D341Med (cell line): ENCODE measurements at places on chromosomes 4 and X.

- DNase-seq: no peak
Observed at GRCh38 chrX:24228596-24228995, 79.1 kb downstream of the ZFX start.

DNA sequence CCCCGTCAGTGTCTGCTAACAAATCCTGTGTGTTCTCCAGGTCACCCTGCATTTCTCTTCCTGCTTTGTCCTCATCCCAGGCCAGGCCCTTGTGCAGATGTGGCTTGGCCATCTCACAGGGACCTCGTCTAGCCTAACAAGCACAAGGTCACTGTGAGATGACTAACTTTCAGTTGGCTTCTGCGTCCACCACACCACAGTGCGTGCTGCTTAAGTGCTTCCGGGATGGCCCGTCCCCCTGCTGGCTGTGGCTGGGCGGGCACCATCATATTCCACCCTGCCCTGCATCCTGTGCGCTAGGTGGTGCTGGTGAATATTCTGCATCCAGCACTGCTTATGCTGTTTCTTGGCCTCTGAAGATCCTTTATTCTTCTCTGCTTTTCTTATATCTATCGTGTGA is 33.8 kb downstream of the RBBP7 start:
- peak; percentile 58 for DNase-seq

DNA sequence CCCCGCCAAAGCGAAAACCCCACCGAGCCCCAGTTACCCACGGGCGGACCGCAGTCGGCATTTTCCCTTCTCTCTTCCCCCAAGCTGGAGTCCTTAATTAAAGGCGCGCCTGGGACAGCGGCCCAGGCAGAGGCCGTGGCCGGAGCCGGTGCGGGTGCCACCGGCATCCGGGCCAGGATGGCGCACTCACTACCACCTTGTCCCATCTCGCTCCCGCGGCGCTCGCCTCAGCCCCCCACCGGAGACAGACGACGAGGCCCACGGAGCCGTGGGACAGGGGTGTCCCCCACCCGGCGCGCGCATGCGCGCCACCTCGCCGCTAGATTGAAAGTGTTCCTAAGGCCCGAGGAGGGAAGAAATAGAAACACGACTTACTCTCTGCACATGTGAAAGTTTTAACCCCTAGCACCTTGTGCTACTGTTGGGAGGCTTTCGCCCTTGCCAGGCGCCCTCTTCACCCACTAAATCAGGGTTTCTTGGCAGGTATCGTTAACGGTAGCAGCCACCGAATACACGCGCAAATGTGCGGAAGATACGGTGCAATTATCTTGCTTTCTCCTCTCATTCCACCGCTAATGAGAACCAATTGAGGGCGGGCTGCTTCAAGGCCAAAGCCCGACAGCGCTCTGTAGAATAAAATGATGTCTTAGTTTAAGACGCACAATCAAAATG is 64.3 kb upstream of the CCDC160 start:
- peak; percentile 58 for DNase-seq

GRCh38 chr4:165927366-165927765 is 54.3 kb downstream of the TLL1 start:
- peak; percentile 57 for DNase-seq

DNA sequence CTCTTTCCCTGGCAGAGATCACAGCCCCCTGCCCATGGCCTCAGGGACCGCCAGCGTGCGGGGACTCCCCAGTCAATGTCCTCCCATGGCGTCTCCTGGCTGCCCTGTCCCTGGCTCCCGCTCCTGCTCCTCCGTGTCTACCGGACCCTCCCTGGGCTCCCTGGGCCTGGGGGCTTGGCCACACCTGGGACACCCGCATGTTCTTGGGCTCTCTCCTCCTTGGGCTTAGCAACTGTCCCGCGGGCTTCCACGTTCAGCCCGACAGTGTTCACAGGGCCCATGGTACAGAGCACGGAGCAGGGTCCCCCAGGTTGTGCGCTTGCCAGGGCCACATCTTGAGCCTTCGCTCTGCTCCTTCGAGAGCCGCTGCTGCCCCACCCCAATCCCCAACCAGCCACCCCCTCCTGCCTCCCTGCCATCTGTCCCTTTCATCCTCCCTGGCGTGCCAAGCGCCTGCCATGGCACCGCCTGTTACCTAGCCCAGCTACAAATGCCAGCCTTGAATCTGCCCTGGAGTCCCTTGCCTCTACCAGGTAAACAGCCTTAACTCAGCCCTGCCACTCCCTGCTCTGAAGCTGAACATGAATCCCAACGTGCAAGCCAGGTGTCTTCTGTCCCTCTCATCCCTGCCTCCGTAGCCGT is 3.9 kb downstream of the AVPR2 start:
- no peak for DNase-seq

DNA sequence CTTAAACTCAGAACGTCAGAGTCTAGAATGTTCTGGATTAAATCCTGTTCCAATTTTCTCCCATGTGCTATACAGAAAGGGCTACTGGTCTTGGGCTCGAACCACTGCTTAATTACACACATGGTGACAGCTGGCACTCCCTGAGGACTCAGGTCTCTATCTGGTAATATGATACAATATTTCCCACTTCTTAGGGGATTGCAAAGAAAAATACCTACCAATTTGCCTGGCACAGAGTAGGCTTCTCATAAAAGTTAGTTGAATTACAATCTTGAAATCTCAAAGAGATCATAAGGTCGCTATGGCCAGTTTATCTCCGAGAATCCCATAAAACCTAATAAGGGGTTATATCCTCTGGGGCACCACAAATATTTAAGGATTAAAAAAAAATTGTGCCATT is 8.6 kb downstream of the GPM6B start:
- DNase-seq: no peak

GRCh38 chrX:68647156-68647957 is at the start of gene STARD8:
Gene STARD8, plus strand, starts transcription at chrX:68647666. Its CDS starts 217 bp downstream, at chrX:68647883.
- DNase-seq: peak; percentile 35

GRCh38 chrX:37926700-37927099 is 79.3 kb upstream of the DYNLT3 start:
- DNase-seq: peak; percentile 7

DNA sequence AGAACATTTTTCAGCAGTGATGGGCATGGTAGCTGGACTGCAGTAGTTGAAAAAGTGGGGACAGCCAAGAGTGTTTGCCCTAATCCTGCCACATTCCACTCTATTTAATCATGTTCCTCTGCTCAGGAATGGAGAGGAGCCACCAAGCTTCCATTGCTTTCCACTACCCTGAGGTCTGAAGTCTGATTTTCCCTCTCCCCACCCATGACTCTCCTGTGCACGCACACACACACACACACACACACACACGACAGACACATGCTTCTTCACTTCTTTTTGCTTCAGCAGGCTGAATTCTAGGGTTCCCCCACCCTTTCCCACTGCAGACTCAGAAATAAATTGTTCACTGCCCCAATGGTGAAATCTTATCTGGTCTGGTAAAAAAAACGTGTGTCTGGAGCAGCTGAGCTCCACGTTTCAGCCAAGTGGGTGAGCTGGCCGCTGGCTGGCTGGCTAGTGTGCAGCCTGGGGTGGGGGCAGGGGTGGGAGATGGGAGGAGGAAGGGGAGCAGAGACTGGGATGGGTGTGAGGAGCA is 142.7 kb upstream of the NALF2 start:
- no peak for DNase-seq

DNA sequence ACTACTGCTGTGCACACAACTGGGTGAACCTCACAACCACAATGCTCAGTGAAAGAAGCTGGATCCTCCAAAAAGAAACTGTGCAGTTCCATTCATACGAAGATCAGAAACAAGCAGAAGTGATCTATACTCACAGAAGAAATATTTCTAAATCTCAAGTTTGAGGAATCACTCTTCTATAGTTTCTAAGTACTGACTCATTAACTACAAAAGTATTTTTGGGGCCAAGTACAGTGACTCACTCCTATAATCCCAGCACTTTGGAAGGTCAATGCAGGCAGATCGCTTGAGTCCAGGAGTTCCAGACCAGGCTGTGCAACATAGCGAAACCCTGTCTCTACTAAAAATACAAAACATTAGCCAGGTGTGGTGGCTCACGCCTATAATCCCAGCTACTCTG is 51.3 kb upstream of the RELL1 start:
- DNase-seq: no peak

DNA sequence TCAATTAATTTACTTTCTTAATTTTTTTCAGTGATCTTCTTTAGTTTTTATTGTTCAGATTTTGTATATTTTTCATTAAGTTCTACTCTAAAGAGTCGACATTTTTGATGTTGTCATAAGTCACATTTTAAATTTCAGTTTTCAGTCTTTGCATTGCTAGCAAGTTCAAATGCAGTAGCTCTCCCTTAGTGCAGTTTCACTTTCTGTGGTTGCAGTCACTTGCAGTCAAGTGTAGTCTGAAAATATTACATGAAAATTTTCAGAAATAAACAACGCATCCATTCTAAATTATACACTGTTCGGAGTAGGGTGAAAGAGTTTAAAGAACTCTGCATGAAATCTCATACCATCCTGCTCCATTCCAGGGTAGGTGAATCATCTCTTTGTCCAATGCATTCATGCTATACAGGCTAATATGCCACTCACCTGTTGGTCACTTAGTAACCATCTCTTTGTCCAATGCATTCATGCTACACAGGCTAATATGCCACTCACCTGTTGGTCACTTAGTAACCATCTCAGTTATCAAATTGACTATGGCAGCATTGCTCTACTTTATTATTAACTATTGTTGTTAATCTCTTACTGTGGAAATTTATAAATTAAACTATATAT is 356.9 kb downstream of the STPG2 start:
- no peak for DNase-seq

GRCh38 chrX:42748067-42748850 is 29.7 kb downstream of the PPP1R2C start:
- no peak for DNase-seq

GRCh38 chrX:9440116-9440844 is 24.6 kb upstream of the TBL1X start:
- no peak for DNase-seq

GRCh38 chrX:10246846-10247245 is 90.1 kb downstream of the CLCN4 start:
- DNase-seq: no peak

DNA sequence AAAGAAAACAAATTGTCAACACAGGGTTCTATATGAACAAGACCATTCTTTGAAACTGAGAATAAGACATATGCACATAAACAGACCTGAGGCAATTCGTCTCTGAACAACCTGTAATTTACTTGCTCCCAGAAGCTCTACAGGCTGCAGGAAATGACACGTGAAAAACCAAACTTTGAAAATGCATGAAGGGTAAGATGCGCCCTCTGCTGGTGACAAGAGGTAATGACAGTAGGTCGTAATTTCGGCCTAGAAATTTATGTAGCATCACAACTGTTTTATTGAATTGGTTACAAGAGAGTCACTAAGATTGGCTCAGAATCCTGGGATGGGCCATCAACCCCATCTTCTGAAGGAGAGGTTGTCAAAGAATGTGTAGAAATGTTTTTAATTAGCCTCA is 276.5 kb downstream of the PPP4R3C start:
- peak; percentile 20 for DNase-seq

GRCh38 chr4:6178757-6179156 is 21.6 kb downstream of the JAKMIP1 start:
- no peak for DNase-seq

DNA sequence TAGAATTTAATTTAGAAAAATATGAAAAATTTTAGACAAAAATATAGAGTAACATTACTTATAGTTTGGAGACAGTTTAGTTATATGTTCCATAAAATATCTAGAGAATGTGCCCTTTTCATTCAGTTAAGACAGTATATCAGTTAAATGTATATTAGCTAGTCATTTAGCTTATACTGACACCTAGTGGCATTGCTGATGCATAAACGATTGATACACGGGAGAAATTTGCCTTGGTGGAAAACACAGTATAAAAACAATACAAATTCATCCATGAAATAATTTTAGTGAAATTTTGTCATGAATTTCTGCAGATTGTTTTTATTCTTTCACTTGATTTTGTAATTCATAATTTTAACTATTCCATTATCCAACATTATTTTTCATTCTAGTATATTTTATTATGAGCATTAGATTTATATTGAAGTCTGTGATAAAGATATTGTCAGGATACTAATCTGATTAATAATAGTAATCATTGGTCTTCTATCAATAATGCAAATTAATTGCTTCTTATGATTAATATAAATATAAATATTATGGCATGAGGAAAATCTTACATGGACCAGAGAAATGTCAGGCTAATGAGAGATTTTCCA is 219.0 kb downstream of the TLL1 start:
- peak; percentile 38 for DNase-seq

GRCh38 chrX:153450949-153451277 is 5.1 kb upstream of the TREX2 start:
- no peak for DNase-seq

DNA sequence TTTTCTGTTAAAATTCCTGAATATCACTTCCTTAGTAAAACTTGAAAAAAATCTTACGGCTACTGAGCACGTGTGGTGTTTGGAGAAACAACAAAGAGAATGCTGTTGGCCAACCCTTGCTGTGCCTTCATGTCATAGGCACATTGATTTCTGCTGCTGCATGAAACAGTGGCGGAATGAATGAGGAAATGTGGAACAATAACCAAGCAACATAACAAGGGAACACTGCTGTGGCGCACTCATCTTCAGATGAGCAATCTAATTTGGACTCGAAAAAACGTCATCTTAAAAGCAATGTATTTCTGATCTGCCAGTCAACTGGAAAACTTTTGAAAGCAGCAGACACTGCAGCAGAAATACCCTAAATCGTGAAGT is 51.4 kb downstream of the PROM1 start:
- DNase-seq: no peak

GRCh38 chr4:68209003-68209402 is 36.5 kb downstream of the TMPRSS11B start:
- no peak for DNase-seq

- no peak for DNase-seq
Observed at GRCh38 chr4:119189638-119190037, 22.9 kb upstream of the USP53 start.

DNA sequence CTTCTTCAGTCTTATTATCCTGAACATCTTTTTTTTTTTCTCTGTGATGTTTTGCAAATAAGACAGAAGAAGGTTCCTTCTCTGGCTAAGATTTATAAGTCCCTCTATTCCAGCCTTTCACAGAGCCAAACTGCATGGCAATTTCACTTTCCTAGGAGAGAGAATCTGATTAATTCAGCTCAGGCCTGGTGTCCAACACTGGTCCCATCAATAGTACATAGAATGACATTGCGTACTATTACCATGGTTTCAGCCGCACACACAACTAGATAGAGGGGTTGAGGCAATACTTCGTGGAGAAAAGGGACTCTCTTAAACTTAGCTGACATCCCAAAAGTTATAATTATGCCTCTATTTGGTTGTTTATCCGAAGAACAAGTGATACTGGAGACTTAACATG is 18.5 kb downstream of the DCAF8L2 start:
- DNase-seq: no peak

DNA sequence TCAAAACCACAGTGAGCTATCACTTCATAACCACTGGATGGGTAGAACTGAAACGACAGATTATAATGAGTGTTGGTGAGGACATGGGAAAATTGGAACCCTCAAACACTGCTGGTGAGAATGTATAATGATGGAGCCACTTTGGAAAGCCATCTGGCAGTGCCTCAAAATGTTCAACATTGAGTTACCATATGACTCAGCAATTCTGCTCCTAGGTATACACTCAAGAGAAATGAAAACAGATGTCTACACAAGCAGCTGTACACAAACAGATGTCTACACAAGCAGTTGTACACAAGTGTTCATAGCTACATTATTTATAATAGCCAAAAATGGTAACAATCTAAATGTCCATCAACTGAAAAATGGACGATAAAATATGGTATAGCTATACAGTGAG is 143.9 kb downstream of the PDGFRA start:
- DNase-seq: no peak
